ENCODE measurements at places on chromosomes 7 and 10.

DNA sequence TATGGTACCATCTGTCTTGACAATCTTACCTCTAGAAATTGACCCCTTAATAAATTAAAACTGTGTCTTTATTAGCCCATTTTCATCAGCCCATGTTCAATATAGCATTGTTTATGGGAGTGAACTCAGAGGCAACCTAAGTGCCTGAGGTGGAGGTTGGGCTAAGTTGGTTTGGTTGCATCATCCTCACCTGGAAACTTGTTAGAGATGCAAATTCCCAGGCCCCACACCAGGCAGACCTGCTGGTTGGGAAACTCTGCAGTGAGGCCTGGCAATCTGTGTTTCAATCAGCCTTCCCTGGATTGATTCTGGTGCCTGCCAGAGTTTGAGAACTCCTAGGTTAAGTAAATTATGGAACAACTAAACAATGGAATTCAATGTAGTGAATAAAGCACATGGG is 9.4 kb upstream of the FAM170B start:
- DNase-seq = no peak

DNA sequence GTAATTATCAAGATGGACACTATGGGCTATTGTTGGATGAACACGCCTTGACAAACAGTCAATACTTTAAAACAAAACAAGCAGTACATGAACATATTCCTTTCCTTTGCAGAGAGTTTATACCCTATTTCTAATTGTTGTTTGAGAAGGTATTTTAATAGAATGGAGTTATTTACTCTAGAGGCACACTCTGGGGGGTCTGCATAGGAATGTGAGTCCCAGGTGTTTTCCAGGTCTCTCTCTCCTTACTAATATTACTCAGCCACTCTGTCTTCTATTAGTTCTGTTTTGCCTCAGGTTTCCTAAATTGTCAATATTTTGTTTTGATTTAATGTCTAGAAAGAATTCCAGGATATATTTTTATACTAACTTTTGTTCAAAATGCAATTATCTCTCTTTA is 1091.4 kb downstream of the CNTNAP2 start:
- no peak for DNase-seq

DNA sequence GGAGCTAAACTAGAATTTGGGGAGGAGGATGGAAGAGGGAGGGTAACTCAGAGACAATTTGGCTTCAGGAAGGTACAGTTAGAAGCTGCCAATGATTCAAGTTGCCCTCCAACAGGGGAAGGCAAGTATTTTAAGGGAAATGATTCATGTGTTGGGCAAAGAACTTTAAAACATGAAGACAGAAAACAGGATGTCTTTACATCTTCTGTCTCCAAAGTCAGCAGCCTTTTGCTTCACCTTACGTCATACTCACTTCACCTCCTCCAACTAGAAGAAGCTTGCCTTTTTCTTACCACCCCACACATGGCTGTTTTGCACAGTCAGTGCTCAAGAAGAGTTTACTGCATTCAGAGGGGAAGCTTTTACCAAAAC is 36.1 kb downstream of the PPP1R3C start:
- no peak for DNase-seq

DNA sequence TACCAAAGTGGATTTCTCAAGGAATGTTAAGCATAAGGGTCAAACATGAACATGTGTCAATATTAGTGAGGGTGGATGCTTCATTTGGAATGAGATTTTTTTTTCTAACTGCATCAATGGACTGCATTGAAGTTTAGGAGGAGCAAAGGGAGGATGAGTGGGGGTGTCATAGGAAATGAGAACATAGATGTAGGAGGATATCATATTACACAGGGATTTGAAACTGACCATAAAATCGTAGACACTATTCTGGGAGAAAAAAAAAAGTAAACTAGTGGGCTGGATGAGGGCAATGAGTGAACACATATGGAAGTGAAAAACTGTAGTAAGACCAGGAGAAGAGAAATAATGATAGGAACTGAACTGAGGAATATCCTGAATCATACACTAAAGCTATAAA is 109.4 kb downstream of the SEMA3A start:
- DNase-seq = no peak

- no peak for DNase-seq
Measured at GRCh38 chr7:157309988-157310668, 26.7 kb upstream of the DNAJB6 start.

- DNase-seq = peak; percentile 21
Measured at GRCh38 chr7:16803881-16804673, 722 bp downstream of the AGR2 start.

DNA sequence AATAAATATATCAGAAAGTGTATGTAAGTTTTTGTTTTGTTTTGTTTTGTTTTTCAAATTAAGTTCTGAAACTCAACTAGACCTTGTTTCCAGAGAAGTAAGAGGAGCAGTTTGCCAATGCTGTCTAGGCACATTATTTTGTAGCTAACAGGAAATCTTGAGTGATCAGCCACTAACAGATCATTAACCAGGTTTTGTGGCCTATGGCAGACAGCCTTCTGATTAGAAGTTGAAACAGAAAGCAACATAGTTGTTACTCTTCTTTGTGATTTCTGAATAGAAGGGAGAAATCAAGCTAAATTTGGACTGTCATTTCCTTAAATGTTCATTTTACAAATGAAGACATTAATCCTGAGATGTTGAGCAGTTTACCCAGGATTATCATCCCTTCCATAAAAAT is 142.6 kb downstream of the PLXDC2 start:
- no peak for DNase-seq

DNA sequence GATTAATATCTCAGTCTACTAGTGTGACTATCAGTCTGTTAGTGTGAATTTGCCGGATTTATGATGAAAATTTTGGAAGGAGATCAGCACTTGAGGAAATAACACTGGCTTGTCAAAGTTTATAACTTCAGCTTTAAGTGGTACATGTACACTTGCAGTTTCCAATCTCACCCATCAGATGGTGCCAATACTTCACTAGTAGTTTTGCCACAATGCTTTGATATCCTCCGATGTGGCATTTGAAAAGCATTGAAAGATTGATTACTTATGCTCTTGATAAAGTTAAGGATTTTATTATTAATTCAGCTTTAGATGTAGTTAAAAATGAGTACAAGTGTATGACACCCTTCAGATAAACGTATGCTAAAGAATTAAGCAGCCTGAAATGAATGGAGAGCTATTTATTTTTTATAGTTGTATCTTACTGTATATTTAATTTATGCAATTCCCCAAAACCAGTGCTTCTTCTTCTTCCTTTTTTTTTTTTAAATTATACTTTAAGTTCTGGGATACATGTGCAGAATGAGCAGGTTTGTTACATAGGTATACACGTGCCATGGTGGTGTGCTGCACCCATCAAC is 98.2 kb downstream of the ANLN start:
- DNase-seq = no peak

DNA sequence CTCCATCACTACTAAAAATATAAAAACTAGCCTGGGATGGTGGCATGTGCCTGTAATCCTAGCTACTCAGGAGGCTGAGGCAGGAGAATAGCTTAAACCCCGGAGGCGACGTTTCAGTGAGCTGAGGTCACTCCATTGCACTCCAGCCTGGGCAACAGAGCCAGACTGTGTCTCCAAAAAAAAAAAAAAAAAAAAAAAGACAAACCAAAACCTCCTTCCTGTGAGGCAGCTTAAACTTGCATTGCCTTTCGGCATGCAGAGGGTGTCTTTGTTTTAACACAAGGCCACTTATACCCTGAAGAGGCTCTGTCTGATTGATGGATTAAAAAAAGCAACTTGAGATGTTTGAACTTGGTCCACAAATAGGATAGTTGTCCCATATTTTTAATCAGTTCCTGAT is 128.4 kb upstream of the RSU1 start:
- no peak for DNase-seq

DNA sequence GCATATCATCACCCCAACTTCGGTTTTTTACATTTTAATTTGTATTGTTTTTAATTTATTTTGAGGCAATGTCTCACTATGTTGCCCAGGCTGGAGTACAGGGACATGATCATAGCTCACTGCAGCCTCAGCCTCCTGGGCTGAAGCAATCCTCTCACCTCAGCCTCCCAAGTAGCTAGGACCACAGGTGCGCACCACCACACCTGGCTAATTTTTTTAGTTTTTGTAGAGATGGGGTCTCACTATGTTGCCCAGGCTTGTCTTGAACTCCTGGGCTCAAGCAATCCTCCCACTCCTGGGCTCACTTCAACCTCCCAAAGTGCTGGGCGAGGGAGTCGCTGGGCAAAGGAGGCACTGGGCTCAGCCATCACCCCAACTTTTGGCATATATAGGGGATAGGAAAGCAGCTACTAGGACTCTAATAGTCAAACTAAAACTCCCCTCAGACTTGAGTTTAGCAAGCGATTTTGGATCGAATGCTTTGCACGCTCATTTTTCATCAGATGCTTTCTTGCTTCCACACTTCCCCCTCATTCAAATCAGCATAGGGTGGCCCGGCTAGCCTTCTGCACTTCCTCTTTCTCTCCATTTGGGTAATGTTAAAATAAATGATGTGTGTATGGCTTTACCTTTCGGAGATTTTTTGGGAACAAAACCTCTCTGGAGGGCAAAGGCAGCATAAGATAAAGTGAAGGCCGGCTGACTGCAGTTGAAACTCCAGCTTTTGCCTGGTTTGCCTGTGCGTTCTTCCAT is 20.8 kb upstream of the NMT2 start:
- DNase-seq = no peak

DNA sequence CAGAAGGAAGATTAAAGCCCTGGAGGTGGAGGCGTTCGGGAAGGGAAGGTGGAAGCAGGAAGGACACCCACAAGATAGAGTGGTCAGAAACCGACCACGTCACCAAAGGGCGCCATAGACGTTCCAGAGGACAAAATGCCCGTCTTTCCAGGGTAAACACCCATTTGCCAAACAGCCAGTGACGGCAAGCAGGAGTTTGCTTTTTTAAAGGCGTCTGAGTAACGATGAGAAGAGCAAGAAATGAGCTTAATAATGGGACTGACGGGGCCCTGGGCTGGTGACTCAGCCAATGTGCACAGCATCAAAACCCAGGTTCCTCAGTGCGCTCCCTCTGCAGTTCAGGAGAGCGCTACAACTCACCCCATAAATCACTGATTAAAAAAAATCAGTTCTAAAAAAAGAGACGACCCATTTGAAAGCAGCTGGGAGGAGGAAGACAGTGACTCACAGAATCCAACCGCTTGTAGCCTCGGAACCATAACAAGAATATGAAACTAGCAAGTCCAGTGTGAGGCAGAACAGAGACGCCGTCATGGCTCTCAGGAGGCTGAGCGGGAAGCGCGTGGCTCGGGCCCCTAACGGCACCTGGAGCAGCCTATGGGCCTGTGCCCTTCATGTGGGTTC is 5.9 kb downstream of the DIP2C start:
- DNase-seq = no peak

- no peak for DNase-seq
Measured at GRCh38 chr7:76091506-76091905, 43.6 kb downstream of the MDH2 start.

DNA sequence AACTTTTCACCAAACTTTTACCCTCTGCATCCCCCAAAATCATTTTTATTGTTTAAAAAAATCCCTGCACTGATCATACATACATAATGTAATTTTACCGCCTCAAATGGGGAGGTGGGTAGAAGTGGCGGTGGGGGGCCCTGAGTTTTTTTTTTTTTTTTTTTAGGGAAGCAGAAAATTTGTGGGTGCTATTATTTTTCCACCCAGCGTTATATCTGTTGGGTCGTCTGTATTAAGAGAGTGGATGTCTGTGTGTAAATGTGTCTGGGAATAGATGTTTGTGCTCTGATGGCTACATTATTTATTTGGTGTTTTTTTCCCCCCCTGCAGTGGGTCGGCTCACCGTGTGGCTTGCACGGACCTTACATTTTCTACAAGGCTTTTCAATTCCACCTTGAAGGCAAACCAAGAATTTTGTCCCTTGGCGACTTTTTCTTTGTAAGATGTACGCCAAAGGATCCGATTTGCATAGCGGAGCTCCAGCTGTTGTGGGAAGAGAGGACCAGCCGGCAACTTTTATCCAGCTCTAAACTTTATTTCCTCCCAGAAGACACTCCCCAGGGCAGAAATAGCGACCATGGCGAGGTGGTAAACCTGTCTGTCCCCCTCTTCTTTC is 438 bp downstream of the ARID5B start:
- peak; percentile 41 for DNase-seq

GRCh38 chr7:101125989-101126650 is 784 bp upstream of the SERPINE1 start:
- peak; percentile 23 for DNase-seq

- DNase-seq = no peak
Measured at GRCh38 chr7:680411-681127, 45.9 kb upstream of the DNAAF5 start.

GRCh38 chr7:114083166-114084001 is 164.6 kb upstream of the PPP1R3A start:
- peak; percentile 46 for DNase-seq

- DNase-seq = no peak
Measured at GRCh38 chr7:4207011-4207410, 475.1 kb upstream of the FOXK1 start.

- peak; percentile 49 for DNase-seq
Measured at GRCh38 chr10:24488631-24489030, 235.1 kb downstream of the ARHGAP21 start.

DNA sequence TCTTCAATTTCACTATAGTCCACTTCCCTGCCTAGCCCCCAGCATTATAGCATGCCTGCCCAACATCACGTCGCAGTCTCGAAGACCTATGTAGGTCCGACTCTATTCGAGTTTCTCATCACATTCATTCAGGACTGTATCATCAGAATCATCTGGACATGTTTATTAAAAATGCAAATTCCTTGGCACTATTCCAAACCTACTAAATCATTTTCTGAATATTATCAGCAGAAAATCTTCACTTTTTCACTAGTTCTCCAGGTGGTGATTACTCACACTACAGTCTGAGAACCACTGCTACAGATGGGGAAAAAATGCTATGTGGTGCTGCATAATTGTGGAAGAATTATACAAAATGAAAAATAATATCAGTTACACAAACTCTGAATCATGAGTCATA is 29.3 kb upstream of the ETV1 start:
- DNase-seq = no peak

- DNase-seq = no peak
Measured at GRCh38 chr7:41735206-41735605, 32.3 kb upstream of the INHBA start.

DNA sequence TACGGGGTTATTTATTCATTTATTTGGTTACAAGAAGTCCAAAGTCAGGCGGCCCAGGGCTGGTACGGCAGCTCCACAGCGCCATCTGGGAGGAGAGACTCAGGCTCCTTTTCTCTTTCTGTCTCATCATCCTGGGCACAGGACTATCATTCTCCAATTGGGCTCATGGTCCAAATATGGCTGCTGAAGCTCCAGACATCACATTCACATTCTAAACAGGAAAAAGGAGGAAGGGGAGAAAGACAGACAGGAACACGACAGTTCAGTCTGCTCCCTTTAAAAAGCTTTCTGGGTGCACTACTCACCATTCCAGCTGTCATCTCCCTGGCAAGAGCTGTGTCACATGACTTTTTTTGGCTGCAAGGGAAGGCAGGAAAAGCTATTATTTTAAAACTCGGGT is 74.4 kb upstream of the PDZD8 start:
- DNase-seq = no peak

DNA sequence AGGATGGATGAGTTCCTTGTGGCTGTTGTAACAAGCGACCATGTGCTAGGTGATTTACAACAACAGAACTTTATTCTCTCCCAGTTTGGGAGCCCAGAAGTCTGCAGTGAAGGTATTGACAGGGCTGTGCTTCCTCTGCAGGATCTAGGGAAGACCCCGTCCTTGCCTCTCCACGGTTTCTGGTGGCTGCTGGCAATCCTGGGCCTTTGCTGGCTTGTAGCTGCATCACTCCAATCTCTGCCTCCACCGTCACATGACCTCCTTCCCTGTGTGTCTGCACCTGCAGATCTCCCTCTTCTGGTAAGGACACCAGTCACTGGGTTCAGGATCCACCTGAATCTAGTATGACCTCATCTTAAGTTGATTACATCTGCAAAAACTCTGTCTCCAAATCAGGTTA is 115.6 kb downstream of the GLRX3 start:
- no peak for DNase-seq

Measured in transverse colon (tissue), 4 donors.